NCI-H2081 treated with DMSO at 0.1 percent for 48 hours (cell line): ENCODE measurements at places on chromosomes 6 and 20.

GRCh38 chr6:105985816-105986632, 100.1 kb upstream of the PRDM1 start:
- no peak for DNase-seq

- DNase-seq, result no peak
Observed at GRCh38 chr6:163309491-163310026, 105.0 kb upstream of the QKI start.

- DNase-seq, result no peak
Observed at GRCh38 chr6:44262467-44263353, 2.6 kb downstream of the NFKBIE start.

DNA sequence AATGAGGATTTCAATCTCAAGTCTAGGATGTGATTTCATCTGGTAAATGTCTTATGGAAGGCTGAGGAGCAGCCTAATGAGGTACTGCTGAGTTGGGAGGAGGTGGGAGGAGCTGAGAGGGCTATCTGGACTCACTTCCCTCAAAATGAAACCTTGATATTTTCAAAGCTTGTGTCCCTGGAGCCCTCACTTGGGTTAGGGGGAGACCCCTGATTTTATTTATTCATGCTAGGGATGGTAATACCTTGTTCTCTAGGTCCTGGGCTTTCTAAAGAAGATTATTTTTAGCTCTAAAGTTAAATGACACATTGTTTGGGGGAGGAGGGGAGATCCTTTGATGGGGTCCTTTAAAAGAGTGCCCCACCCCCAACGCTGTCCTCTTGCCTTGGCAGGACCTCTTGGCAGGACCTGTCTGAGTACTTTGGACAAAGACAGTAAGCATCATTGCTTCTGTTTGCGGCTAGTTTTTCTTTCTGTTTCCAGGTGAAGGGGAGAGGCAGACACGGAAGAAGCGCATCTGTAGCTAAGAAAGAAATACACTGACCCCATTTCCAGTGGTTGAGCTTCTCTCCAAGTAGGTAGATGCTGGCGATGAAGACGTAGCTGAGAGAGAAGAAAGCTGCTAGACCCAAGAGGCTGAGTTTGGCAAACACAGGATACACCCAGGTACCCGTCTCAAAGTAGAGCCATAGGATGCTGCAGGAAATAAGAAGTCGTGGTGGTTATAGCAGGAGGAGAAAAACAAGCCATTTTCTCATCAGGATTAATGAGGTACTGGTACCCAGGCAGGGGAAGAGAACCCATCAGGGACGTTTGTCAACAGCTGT, 55.6 kb downstream of the ADTRP start:
- DNase-seq, result no peak

GRCh38 chr6:41280381-41281057, 6.0 kb downstream of the TREM1 start:
- DNase-seq, result no peak

DNA sequence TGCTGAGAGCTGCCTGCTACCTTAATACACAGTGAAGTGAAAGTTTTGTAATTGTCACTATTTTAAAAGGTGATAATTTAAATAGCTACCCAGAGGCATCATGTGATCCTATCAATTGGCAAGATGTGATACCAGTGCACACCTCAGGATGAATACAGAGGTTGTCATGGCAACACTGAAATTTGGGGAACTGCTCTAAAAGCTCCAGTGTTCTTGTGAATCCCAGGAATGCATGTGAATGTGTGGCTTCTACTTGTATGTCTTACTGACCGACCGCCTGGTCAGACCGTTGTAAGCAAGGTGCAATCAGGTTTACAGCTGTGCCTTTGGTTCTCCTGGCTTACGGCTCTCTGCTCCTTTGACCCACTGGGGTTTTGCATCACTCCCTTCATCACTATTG, 146.3 kb upstream of the GJE1 start:
- DNase-seq, result no peak

DNA sequence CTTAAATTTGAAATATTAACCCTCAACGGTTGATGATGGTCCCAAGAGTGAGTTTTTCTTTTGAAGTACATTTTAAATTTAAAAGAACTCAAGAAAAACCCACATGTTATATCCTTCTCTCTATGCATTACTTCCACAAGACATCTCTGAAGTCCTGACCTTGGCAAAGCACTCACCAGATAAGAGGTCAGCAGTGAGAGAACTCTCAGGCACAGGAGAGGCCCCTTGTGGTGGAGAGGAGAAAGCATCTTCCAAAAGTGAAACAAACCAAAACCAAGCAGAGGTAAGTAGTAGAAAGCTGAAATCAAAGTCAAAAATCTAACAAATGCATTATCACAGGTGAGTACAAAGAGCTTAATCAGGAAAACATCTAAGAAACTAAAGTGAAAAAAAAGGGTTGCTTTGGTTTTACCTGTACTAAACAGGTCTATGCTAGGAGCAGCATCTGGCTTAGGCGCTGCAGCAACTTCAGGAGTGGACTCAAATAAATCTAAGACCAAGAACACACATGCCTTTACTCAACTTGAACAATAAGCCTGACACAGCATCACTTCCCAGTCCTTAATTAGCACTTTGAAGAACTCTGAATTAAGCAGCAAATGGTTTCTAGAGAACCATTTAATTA, 80.5 kb downstream of the PRSS35 start:
- DNase-seq, result no peak

- DNase-seq, result no peak
Observed at GRCh38 chr20:8951164-8951563, 117.7 kb upstream of the PLCB4 start.

DNA sequence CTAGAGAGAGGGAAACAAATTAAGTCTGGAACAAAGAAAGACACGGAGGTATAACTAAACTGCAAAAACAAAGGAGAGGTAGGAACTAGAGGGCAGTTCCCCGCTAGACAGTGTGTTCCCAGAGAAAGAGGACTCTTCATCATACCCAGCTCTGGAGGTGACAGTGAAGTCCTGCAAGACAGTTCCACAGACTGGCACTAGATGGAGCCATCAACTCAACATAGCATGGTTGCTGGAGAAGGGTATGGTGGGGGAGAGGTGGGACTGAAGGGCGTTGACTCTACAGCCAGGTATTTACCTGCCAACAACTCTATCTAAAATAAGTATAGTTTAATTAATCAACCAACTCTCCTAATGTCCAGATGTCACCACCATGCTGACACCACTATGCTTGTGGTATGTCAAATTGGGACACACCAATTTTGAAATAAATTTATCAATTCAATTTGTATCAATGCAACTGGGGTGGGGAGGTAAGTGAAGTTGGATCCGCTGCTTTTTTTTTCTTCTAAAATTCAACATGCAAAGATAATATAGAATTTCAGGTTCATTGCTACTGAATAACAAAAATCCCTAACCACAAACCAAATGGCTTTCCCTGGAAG, 9.7 kb downstream of the BACH2 start:
- no peak for DNase-seq

DNA sequence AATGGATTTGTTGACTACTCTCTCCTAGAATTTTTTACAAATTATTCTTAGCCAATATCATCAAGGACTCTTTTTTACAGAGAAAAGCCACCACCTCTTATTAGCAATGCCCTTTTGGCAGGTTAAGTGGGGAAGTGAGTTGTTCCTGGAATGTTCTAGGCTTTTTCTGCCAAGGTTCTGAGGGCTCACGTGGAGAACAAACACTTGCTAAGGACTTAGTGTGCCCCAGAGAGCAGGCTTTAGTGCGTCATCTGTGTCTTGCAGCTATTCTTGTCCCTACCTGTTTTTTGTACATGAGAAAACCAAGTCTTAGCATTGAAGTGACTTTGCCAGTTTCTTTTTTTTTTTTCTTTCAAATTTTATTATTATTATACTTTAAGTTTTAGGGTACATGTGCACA, 33.5 kb downstream of the CFAP61 start:
- no peak for DNase-seq

DNA sequence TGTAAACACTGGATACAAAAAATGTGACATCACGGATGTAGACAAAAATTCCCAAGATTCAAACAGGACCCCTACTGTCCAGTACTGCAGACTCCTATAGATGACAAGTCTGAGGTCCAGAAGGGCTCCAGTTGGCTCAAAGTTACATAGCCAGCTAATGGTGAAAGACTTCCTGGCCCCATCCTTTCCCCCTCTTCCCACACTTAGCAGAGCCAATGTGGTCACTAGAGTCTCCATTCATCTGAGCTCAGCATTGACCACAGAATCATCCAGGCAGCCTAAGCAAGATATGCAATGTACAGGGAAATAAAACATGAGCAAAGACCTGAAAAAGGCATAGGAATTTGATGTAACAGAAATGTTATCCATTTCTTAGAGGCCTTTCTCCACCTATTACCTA, 180.5 kb downstream of the ADAT2 start:
- DNase-seq, result no peak

GRCh38 chr6:113763876-113764275, 93.3 kb upstream of the MARCKS start:
- no peak for DNase-seq

- DNase-seq, result no peak
Observed at GRCh38 chr6:85580878-85581267, 12.8 kb downstream of the SNX14 start.

DNA sequence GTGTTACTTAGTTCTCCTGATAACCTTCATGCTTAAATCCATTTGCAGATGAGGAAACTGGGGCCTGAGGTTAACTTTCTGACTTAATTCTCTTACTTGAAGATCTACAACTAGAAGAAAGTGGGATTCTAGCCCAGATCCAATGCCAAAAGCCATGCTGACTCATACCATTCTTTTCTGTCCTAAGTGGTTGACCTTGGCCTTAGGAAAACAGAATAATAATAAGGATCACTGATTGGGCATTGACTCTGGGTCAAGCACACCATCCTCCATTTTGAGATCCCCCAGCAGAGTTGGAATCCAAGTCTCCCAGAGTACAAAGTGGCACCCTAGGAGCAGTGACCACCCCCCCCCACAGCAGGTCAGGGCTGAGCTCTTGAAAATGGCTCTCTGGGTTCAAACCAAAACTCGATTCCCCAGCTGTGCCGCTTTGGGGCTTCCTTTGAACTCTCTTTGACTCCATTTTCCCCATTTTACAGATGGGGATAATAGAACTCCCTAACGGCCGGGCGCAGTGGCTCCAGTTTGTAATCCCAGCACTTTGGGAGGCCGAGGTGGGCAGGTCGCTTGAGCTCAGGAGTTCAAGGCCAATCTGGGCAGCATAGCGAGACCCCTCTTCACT, 12.8 kb upstream of the ZNF217 start:
- DNase-seq, result no peak

DNA sequence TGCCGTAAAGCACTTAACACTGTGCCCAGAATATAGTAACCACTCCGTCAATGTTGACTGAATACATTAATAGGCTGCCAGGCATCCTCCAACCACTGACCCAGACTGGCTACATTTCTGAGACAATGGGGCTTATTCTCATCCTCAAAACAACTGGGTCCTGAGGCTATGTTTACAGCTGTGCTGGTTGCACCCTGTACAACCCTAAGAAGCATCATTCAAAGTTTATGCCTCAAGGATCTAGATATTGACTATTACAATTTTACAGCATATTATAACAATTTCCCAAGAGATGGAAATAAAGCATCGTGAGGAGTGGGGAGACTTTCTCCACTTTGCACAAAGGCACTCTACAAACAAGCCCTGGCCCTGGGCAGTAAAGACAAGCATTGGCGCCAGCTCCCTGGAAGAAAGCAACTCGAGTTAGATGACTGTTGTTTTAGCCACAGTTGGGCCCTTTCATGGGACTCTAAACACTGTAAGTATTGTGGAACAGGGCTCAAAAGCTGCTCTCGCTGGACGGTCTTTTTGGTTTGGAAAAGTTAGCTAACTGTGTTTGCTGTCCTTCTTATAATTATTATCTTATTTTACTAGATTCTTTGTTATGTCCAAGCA, 30.2 kb downstream of the MYLIP start:
- no peak for DNase-seq

DNA sequence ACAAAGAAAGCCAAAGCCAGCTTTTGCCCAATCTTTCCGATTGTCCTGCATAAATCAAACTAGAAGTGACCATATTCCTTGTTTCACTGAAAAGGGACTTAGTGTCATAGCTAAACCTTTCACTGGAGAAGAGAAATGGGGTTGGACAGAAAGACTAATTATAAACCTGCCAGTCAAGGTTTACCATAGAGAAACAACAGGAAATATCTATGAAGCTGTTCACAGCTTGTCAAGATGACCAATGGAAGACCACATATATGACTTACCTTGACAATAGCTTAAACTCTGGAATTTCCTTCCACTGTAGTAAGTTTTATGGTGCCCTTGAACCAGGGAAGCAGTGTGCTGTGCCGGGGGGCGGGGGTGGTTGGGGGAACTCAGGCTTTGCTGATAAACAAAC, 107.7 kb upstream of the PHACTR1 start:
- DNase-seq, result no peak

GRCh38 chr6:148494226-148494625, 151.6 kb downstream of the SASH1 start:
- DNase-seq, result no peak

DNA sequence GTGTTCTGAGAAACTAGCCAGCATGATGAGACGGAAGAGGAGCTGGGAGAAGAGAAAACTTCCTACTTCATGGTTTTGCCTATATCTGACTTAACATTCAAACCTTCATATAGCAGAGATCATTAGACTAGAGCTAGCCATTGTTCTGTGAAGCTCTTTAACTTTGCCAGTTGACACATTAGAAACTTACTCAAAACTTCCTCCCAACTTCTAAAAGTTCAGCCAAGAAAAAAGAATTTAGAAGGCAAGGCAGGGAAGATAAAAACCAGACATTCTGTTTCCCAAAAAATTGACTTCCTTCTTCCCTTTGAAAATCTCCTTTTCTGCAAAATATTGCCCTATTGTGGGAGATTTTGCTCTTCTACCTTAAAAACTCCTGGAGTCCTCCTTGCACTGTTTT, 134.8 kb upstream of the UST start:
- no peak for DNase-seq

- no peak for DNase-seq
Observed at GRCh38 chr6:74574794-74575193, 631.1 kb downstream of the COL12A1 start.

DNA sequence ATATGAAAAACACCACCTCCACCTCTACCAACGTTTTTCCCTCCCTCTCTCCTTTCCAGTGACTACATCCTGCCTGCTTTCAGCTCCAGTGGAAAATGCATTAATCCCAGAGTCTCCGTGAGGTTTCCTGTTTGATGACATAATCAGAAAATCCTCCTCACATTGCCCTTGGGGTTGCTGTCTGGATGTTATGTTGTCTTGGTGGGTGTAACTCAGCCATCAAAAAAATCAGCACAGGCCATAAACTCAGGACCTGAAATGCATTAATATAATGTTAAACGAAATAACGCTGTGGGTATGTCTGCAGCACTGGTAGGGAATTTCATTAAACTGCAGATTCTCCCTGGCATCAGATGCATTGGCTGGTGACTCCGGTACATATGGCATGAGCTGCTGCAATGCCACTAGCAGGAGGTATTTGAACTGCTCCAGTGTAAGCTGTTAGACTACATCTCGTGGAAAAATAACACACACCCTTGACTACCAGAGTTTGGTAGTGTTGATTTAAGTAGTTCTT, 297.8 kb downstream of the PRL start:
- DNase-seq, result no peak
